ENCODE measurements at places on chromosomes 5 and 9.

DNA sequence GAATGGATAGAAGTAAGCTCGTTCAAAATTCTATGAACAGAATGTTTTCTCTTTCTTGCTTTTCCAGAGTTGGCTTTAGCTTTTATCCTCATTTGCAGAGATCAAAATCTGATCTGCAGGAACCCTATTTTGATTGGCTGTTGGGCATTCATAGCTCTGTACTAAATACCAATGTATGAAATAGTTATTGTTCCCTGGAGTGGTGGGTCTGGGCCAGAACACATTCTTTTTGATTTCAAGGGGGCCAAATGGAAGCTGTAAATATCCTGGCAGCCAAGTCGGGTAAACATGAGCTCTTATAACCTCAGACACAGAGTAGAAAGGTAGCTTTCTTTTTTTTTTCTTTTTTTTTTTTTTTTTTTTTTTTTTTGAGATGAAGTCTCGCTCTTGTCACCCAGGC is 241.5 kb downstream of the PDZD2 start:
- H3K4me3 ChIP-seq = no peak overlapping the region
- H3K36me3 ChIP-seq = no peaks in the 10 kb centered on the region
- no peaks in the 10 kb centered on the region for H3K27me3 ChIP-seq
- H3K27ac ChIP-seq = no peak overlapping the region

- no peak overlapping the region for H3K4me3 ChIP-seq
- no peak for DNase-seq
- no peaks in the 10 kb centered on the region for H3K27me3 ChIP-seq
- no peaks in the 10 kb centered on the region for H3K4me1 ChIP-seq
- H3K36me3 ChIP-seq = no peaks in the 10 kb centered on the region
Measured at GRCh38 chr5:151905557-151905961, 19.1 kb downstream of the GLRA1 start.

GRCh38 chr9:77488439-77489126 is 159.5 kb downstream of the GNA14 start:
- no peak overlapping the region for H3K4me3 ChIP-seq
- H3K36me3 ChIP-seq = no peaks in the 10 kb centered on the region
- no peaks in the 10 kb centered on the region for H3K4me1 ChIP-seq

GRCh38 chr5:89871906-89872305 is 537.6 kb downstream of the CETN3 start:
- H3K4me3 ChIP-seq = no peak overlapping the region
- no peak for DNase-seq
- H3K27me3 ChIP-seq = no peaks in the 10 kb centered on the region

- H3K27ac ChIP-seq = no peak overlapping the region
- DNase-seq = no peak
- H3K36me3 ChIP-seq = no peaks in the 10 kb centered on the region
- H3K4me1 ChIP-seq = no peaks in the 10 kb centered on the region
Measured at GRCh38 chr5:147465747-147466146, 44.1 kb downstream of the DPYSL3 start.

GRCh38 chr5:178465861-178466288 is 124.3 kb downstream of the COL23A1 start:
- H3K4me3 ChIP-seq = no peak overlapping the region
- H3K27me3 ChIP-seq = no peaks in the 10 kb centered on the region
- H3K27ac ChIP-seq = no peak overlapping the region
- DNase-seq = no peak
- peaks cover 23% of the 10 kb centered on the region for H3K4me1 ChIP-seq

GRCh38 chr9:93865245-93865644 is 89.9 kb downstream of the BARX1 start:
- H3K4me1 ChIP-seq = no peaks in the 10 kb centered on the region
- no peak overlapping the region for H3K27ac ChIP-seq
- no peaks in the 10 kb centered on the region for H3K36me3 ChIP-seq

DNA sequence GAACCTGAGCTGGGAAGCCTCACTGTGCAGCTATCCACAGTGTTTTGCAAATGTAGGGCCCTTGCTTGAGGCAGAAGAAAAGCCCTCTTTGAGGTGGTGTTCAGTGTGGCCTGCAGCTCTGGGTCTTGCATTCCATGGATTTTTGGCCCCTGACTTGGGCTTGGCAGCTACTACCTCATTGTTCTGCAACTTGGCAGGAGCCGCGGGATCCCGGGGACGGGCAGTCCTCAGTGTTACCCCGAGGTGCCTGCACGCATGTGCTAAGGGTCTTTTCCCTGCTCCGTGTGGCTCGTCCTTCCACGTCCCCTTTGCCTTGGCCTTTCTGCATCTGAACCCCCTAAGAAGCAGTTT is 39.8 kb downstream of the NEK6 start:
- DNase-seq = peak; percentile 94
- no peak overlapping the region for H3K4me3 ChIP-seq
- H3K27me3 ChIP-seq = no peaks in the 10 kb centered on the region
- H3K4me1 ChIP-seq = peaks cover 51% of the 10 kb centered on the region
- peak overlapping the region; percentile 68 for H3K27ac ChIP-seq

- peaks cover 20% of the 10 kb centered on the region for H3K4me1 ChIP-seq
- peak; percentile 89 for DNase-seq
- no peaks in the 10 kb centered on the region for H3K36me3 ChIP-seq
- H3K27me3 ChIP-seq = no peaks in the 10 kb centered on the region
- H3K27ac ChIP-seq = no peak within 1 kb of the TSS
- peak within 1 kb of the TSS; percentile 7 for H3K4me3 ChIP-seq
Measured at GRCh38 chr9:113463418-113464285, at the start of gene RGS3. Gene RGS3 (plus strand): TSS chr9:113463727. CDS start chr9:113463803, 76 bp downstream.

DNA sequence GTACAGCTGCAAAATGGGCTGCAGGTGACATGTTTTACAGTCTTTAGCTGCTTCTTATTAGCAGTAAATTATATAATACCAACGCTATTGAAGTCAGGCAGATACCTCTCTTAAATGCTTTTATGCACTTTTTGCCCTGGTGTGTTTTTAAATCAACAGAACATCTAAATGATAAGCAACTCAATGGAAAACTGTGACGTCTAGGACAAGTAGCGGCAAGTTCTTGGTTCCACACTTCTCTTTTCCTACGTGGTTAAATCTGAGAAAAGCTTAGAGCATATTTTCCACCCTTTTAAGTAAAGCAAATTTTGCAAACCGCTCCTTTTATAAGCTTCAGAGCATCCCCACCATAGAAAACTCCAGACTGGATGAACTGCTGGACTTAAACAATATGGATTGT is 58.1 kb downstream of the CEMIP2 start:
- H3K36me3 ChIP-seq = peaks cover 37% of the 10 kb centered on the region
- H3K27me3 ChIP-seq = no peaks in the 10 kb centered on the region
- H3K4me3 ChIP-seq = no peak overlapping the region
- no peak for DNase-seq

GRCh38 chr9:105836936-105837660 is 142.8 kb downstream of the TMEM38B start:
- no peaks in the 10 kb centered on the region for H3K4me1 ChIP-seq
- H3K27ac ChIP-seq = no peak overlapping the region
- no peak overlapping the region for H3K4me3 ChIP-seq

- no peaks in the 10 kb centered on the region for H3K27me3 ChIP-seq
- no peak overlapping the region for H3K4me3 ChIP-seq
- DNase-seq = no peak
- H3K36me3 ChIP-seq = peaks cover 8% of the 10 kb centered on the region
- H3K27ac ChIP-seq = no peak overlapping the region
- no peaks in the 10 kb centered on the region for H3K4me1 ChIP-seq
Measured at GRCh38 chr9:129094387-129095169, 13.7 kb downstream of the DOLPP1 start.

DNA sequence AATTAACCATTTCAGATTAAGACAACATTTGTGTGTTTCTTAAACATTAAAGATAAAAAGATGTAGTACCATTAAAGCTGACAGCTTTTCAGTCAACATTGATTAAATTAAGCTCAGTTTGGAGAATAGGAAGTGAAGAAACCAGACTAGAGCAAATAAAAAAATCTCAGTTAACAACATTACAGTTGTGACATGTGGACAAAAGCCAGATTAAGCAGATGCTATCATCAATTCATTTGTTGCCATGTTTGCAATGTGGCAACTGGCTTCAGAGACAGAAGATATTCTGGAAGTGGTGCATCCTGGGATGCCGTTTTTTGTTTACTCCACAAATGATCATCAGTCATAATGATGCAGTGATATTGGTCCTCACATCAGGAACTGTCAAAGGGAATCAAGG is 70.3 kb upstream of the CNTLN start:
- no peak for DNase-seq
- H3K27ac ChIP-seq = no peak overlapping the region
- H3K4me3 ChIP-seq = no peak overlapping the region
- no peaks in the 10 kb centered on the region for H3K27me3 ChIP-seq
- H3K4me1 ChIP-seq = no peaks in the 10 kb centered on the region

GRCh38 chr5:129135633-129136032 is 41.1 kb downstream of the ISOC1 start:
- H3K4me1 ChIP-seq = no peaks in the 10 kb centered on the region
- H3K4me3 ChIP-seq = no peak overlapping the region
- no peaks in the 10 kb centered on the region for H3K27me3 ChIP-seq
- DNase-seq = no peak

GRCh38 chr5:120632430-120632829 is 168.3 kb downstream of the PRR16 start:
- no peaks in the 10 kb centered on the region for H3K27me3 ChIP-seq
- no peak overlapping the region for H3K4me3 ChIP-seq
- H3K4me1 ChIP-seq = no peaks in the 10 kb centered on the region
- DNase-seq = no peak
- no peaks in the 10 kb centered on the region for H3K36me3 ChIP-seq

GRCh38 chr5:121189342-121190305 is 662.1 kb upstream of the FTMT start:
- H3K4me1 ChIP-seq = no peaks in the 10 kb centered on the region
- no peaks in the 10 kb centered on the region for H3K36me3 ChIP-seq
- H3K27me3 ChIP-seq = no peaks in the 10 kb centered on the region
- no peak overlapping the region for H3K27ac ChIP-seq

GRCh38 chr5:173679909-173680630 is 63.6 kb upstream of the BOD1 start:
- H3K4me1 ChIP-seq = peaks cover 16% of the 10 kb centered on the region
- no peak overlapping the region for H3K27ac ChIP-seq
- H3K4me3 ChIP-seq = no peak overlapping the region
- H3K36me3 ChIP-seq = no peaks in the 10 kb centered on the region

DNA sequence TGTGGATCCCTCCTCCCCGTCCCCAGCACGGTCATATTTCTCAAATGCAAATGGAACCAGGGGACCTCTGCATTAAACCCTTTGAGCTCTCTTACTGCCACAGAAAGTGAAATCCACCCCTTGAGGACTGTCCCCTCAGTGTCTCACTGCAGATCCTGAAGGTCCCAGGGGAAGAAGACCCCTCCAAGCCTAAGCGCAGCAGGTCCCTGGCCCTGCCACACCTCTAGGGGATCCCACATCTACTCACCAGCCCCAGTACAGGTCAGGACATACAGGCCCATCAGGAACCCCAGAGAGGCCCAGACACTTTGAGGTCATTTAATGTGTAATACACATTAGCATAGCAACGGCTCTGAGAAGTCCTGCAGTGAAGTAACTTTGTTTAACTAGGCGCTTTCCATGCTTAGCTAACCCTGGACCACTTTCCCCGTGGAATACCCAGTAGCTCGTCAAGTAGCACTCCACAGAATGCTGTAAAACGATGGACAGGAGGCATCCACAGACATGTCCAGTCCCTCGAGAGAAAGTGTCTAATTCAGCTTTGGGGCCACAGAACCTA is 54.7 kb upstream of the ALDH1B1 start:
- H3K27me3 ChIP-seq = no peaks in the 10 kb centered on the region
- no peak overlapping the region for H3K27ac ChIP-seq
- no peaks in the 10 kb centered on the region for H3K4me1 ChIP-seq
- no peaks in the 10 kb centered on the region for H3K36me3 ChIP-seq

DNA sequence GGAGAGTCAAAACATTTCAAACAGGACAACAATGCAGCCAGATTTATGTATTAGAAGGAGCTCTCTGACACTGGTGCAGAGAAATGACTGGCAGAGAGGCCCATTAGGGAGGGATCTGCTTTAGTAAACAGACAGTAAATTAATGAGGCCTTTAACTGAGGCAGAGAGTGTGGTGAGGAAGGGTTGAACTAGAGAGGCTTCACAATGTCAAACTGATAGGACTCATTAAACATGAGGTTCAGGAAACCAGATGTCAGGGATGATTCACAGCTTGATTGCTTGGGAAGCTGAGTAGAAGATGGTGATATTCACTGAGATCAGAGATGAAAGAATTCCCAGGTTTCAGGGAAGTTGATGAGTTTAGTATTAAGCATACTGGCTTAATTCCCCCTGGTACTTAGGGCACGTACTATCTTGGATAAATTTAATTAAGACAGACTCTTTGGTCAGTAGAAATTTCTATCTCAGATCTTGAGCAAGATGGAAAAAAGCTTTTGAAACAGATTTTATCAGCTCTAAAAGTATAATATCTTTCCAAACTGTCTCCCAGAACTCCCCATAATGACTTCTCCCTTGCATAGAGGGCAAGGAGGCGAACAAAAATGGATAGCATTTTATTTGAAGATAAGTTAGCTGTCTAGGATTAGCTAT is 8.6 kb upstream of the MUSK start:
- no peak for DNase-seq
- no peaks in the 10 kb centered on the region for H3K27me3 ChIP-seq
- H3K4me3 ChIP-seq = no peak overlapping the region

GRCh38 chr9:8799206-8799605 is 999.6 kb upstream of the DMAC1 start:
- DNase-seq = no peak
- H3K4me3 ChIP-seq = no peak overlapping the region
- no peaks in the 10 kb centered on the region for H3K27me3 ChIP-seq
- H3K27ac ChIP-seq = no peak overlapping the region
- no peaks in the 10 kb centered on the region for H3K36me3 ChIP-seq

Data from thyroid gland (tissue), 4 donors.